ENCODE measurements at places on chromosomes 6 and 20.

DNA sequence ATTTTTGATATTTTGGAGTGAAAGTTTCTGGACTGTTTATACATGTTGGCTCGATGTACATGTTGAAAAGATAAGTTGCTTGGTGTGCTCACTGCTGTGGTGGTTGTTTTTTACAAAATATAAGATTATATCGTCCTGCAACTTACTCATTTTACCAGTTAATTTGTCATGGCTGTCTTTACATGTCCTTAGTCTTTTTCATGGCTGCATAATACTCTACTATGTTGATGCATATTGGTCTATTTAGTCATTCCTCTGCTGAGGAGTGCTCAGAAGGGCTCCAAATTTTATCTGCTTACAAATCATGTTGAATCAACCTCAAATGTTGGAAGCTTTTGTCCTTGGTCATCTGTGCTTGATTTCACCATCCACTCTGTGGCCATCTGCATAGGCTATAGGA lies 164.6 kb downstream of the BCKDHB start:
- no peak for DNase-seq

GRCh38 chr6:135251498-135252441 lies 70.7 kb downstream of the MYB start:
- DNase-seq: no peak

DNA sequence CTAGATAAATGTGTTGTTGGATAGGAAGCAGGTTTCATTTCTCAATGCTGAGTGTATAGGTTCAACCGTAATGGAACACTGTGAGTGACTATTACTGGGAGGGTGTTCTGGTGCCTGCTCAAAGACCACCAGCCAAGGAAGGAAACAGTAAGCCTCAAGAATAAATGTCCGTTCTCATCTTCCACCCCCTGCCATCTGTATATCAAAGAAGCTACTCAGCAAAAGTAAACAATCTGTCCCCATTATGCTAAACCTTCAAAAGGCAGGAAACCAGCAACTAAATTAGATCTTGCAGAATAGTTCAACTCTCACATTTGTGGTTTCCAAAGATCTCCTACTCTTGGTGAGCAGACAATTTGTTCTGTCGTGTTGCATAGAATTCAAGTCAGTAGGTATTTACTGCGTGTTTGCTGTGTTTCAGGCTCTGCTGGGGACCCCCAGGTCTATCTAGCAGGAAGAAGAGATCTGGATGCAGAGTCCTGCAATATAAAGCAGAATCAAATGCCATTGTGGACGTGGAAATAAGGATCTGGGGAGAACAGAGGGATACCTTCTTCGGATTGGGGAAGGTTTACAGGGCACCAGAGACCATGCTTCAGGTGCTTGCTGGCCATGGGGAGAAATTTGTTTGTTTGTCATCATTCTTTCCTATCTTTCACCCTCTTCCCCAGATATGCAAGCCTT lies 87.3 kb downstream of the SCML4 start:
- DNase-seq: no peak

DNA sequence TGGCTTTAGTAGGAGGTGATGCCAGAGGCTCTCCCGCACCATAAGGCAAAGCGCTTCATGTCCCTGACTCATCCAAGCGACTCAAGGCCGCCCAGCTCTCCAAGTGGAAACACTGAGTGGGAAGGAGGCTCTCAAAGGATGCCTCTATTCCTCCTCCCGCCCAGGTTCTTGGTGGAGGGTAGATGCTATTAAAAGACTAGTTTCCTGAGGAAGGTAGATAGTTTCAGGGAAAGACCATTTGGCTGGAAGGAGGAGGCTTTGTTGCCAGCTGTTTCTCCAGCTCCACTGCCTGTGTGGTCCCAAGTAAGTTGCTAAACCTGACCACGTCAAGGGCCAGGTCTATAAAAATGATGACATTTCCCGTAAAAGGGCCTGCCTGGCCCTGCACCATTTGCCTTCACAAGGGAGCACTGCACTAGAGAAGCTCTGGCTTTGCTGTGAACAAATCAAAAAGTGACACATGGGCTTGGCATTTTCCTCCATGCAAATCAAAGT lies 48.2 kb downstream of the GMDS start:
- no peak for DNase-seq

GRCh38 chr6:119466226-119466625 lies 116.7 kb upstream of the MAN1A1 start:
- no peak for DNase-seq

GRCh38 chr6:140768133-140768532 lies 1364.6 kb upstream of the GJE1 start:
- DNase-seq: no peak

DNA sequence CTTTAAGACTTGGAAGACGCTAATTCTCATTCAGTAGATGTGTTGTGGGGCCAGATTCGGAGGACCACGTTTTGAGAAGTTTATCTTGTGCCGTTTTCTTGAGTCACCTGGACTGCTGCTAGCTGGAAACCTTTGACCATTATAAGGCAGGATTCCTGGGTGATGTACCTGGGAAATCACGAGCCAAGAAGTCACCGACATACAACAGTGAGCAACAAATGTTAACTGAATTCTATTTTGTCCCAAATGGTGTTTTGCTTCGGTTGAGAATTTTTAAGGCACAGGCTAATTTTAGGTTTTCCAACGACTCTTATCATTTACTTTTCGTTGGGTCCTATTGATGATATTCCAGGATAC lies 93.4 kb upstream of the BTN3A2 start:
- DNase-seq: no peak

DNA sequence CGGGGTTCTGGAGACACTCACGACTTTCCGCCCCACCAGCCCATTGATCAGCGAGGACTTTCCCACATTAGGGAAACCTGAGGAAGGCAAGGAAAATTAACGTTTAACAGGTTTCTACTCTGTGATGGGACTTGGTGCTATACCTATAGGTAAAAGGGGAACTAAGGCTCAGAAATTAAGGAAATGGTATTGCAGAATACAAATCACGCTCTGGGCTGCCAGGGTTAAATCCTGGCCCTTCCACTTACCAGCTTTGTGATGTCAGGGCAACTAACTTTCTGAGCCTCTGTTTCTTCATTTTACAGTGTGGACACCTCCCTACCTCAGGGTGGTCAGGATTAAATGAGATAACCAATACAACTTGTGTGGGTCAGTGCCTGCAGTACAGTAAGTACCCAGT lies 8.8 kb downstream of the GNL1 start:
- DNase-seq: no peak

GRCh38 chr20:59703046-59703445 lies 98.7 kb downstream of the PHACTR3 start:
- DNase-seq: no peak

- no peak for DNase-seq
These were observed 27.3 kb downstream of the CDK5RAP1 start for GRCh38 chr20:33373735-33374605.

- no peak for DNase-seq
These were observed 75.5 kb downstream of the GPR63 start for GRCh38 chr6:96761794-96762193.

- DNase-seq: no peak
These were observed 178.4 kb upstream of the HDDC2 start for GRCh38 chr6:125480146-125480545.
